ENCODE measurements at places on chromosomes 2 and 18.

- no peak for DNase-seq
Measured at GRCh38 chr2:166792808-166793207, 95.5 kb upstream of the XIRP2 start.

DNA sequence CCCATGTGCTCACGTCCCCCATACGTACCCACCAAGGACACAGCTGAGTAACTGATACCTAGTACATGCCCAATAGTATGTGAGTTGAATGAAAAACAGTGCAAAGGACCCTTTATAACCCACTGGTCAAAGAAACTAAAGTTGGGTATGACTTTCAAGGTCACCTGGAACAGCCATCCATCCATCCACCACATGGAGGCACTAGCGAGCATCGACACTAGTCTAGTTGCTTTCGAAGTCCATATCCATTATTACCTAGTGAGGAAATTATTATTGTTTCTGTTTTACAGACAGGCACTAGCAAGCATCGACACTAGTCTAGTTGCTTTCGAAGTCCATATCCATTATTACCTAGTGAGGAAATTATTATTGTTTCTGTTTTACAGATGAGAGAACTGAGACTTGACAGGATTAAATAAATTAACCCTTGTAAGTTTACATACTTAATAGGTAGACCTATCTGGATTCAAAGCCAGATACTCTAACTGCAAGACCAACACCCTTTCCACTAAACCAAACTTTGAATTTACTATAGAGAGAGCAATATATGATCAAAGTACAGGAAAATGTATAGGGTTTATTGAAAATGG, 233.7 kb downstream of the METTL4 start:
- DNase-seq: peak; percentile 21

GRCh38 chr2:7755879-7756278, 838.7 kb downstream of the RNF144A start:
- DNase-seq: no peak

- DNase-seq: no peak
Measured at GRCh38 chr2:45331410-45331786, 279.7 kb downstream of the SRBD1 start.

GRCh38 chr18:62999392-62999791, 284.1 kb downstream of the PHLPP1 start:
- DNase-seq: no peak

GRCh38 chr2:109317471-109318095, 188.6 kb downstream of the SH3RF3 start:
- DNase-seq: no peak

DNA sequence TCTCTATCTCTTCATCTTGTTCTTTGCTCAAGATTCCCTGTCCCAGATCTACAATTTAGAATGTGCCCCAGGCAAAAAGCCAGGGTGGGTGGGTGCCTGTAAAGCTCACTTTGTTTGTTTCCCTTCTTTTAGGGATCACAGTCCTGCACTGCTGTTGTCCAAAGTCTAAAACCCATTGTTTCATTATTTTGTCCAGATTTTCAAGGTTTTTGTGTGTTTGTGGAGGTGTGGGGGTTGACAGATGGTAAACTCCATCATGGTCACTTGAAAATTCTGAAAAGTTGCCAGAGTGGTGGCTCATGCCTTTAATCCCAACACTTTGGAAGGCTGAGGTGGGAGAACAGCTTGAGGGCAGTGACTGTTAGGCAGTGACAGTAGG, 41.5 kb downstream of the YES1 start:
- no peak for DNase-seq

DNA sequence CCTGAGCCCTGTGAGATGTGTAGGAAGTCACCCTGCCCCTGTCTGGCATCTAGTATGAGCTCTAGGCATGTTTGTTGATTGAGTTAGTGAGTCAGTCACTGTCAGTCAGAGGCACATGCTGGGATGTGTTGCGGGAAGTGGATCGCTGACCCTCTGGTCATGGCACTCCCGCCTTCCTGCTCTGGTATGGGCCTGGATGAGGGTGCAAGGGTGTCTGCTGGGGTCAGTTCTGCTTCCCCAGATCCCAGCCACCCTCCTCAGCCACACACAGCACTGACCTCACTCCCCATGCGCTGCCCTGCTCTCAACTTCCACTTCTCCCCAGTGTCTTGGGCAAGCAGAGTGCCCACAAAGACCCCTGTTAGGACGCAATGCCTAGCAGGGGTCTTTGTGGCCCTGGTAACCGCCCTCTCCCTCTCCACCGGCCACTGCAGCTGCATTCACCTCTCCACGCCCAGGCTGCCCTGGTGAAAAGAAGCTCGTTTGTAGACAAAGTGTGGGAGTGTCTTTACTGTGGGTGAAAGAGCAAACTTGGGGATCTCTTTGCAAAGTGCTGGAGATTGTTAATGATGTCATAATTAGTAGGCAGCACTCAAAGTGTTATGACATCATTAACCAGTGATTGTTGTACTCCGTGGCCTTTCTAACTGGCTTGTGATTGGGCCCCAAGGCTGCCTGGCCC, 252.1 kb downstream of the LDLRAD4 start:
- DNase-seq: no peak

DNA sequence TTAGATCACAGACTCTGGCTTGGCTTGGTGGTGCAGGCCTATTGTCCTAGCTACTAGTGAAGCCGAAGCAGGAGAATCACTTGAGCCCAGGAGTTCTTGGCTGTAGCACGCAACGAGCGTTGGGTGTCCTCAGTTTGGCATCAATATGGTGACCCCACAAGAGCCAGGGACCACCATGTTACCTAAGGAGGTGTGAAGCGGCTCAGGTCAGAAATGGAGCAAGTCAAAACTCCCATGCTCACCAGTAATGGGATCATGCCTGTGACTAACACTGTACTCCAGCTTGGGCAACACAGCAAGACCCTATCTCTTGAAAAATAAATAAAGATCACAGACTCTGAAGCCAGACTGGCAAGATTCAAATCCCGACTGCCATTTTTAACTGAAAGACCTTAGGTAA, 1.7 kb upstream of the NOL10 start:
- no peak for DNase-seq

DNA sequence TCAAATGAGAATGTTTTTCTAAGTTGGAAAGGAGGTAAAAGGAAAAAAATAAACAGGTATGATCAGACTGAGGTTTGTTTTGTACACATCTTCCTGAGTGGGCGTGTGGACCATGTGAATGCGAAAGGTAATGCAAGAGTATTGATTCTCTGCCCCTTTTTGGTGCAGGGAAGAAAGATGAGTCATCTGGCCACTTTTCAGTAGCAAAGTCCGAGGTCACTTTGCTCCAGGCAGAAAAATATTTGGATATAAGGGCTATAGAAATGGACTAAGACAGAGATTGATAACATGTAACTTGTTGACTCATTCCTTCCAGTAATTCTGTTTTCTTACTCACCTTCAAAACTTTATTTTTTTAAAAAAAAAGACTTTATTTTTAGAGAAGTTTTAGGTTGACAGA, 130.5 kb downstream of the DSEL start:
- no peak for DNase-seq

DNA sequence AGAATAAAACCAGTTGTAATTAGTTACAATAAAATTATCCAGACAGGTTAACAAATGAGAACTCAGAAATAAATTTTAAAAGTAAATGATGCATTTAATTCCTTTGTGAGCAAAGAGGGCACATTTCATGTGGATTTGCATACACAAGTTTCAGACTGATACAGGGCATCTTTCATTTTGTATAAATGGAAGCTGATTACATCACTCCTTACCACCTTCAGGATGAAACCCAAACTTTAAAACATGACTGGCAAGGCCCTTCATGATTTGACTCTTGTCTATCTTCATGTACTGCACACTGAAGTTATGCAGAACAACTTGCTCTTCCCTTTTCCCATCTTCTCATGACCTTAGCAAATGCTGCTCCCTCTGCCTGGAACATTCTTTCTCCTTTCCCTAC, 26.9 kb downstream of the EFEMP1 start:
- no peak for DNase-seq

- DNase-seq: peak; percentile 61
Measured at GRCh38 chr2:233353769-233354499, at the start of gene DGKD. DGKD (plus strand) TSS chr2:233354494; CDS start chr2:233354519, 25 bp downstream.

- DNase-seq: no peak
Measured at GRCh38 chr2:165432234-165432966, 37.1 kb upstream of the CSRNP3 start.

- DNase-seq: no peak
Measured at GRCh38 chr2:176127774-176128072, 1.8 kb upstream of the HOXD8 start.

DNA sequence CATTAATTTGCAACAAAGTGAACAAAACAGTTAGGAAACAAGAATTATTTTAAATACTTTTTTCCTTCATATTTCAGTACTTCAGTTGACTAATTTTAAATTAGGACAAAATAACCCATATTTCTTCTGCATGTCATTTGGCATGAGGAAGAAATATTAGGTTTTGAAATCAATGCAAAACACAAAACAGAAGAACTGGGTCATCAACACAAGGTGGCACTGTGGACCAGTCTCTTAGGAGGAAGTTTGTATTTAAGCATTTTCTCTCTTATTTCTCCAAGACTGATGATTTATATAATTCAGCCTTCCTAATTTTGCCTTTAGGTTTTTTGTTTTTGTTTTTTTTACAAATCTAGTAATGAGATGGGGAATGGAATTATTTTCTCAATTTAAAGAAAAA, 352.8 kb upstream of the KCNH7 start:
- DNase-seq: no peak

GRCh38 chr2:200618590-200619021, 32.8 kb downstream of the AOX1 start:
- DNase-seq: no peak

DNA sequence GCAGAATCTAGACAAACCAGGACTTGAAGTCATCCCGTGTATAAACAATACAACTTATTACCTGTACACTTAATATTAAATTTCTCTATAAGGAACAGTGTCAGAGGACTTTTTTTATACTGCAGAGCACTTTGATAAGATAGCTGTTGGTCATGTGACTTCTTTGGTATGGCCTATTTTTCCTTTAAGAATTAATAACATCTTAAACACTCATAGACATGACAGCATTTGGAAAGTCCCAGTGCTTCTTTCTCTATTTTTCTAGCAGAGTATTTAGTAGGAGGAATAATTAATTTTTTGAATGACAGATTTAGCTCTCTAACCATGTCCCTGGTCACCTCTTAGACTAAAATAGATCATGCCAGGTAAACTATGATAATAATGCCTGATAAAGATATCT, 59.4 kb downstream of the PLCL1 start:
- no peak for DNase-seq

GRCh38 chr2:98927027-98927426, 9.0 kb downstream of the CRACDL start:
- no peak for DNase-seq

GRCh38 chr2:106882673-106883072, 3.3 kb downstream of the ST6GAL2 start:
- DNase-seq: no peak

GRCh38 chr2:14237902-14238301, 394.6 kb upstream of the LRATD1 start:
- DNase-seq: no peak

- no peak for DNase-seq
Measured at GRCh38 chr2:9463698-9464034, 10.7 kb upstream of the IAH1 start.

GRCh38 chr2:169039702-169040101, 8.6 kb upstream of the ABCB11 start:
- DNase-seq: no peak

Data from stimulated activated CD4-positive, alpha-beta T cell treated with anti-CD3 and anti-CD28 coated beads, Interleukin-1b, Interleukin-23, amount 100 ng/mL, for 1 hour (primary cell).